A549 treated with RU486 at 1 μM for 4 hours (cell line): ENCODE measurements at places on chromosomes 4 and X. TPM values are rescaled to one million over a fixed set of nuclear protein-coding genes. Genes with fewer than 3 reads are reported as not detected.

Gene OGT
- 22.7 to 43.8 TPM (median 36.7 TPM) in 5 replicates for total RNA-seq

Gene HELT
- total RNA-seq = not detected in 5 replicates

Gene PAGE5
- not detected in 5 replicates for total RNA-seq

Gene PRRG3
- total RNA-seq = not detected in 5 replicates

Gene P2RY4
- 0.06 TPM in 1 of 5 replicates, not detected in the others for total RNA-seq

Gene FREM3
- not detected in 5 replicates for total RNA-seq

Gene EFHC2
- total RNA-seq = 0.21 to 0.42 TPM (median 0.27 TPM) in 5 replicates

Gene LIMCH1
- total RNA-seq = 32.2 to 46.0 TPM (median 41.4 TPM) in 5 replicates

Gene PRKX
- 17.7 to 22.3 TPM (median 21.1 TPM) in 5 replicates for total RNA-seq

Gene RAB41
- not detected in 5 replicates for total RNA-seq

Gene TMEM144
- 1.7 to 4.5 TPM (median 3.4 TPM) in 5 replicates for total RNA-seq

Gene GPR82
- not detected in 5 replicates for total RNA-seq

Gene TMEM156
- total RNA-seq = 17.0 to 24.9 TPM (median 21.8 TPM) in 5 replicates
